ENCODE measurements at places on chromosomes 13 and 19.

DNA sequence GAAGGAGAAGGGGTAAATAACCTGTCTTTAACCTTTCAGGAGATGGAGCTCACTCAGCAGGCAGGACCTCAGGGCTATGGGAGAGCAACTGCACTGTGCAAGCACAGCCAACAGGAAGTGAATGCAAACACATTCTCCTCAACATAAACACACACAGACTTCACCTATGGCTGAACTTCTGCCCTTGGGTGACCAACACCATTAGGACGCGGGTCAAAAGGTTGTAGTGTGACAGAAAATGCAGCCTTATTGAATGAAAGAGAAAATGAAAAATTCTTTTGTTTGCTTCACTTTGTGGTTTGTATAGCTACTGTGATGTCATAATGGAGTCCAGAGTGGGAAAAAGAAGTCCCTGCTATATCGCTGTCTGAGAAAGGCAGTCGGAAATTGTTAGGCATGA, 323.0 kb downstream of the NDFIP2 start:
- DNase-seq: no peak

GRCh38 chr13:30396434-30397075, 25.7 kb upstream of the UBE2L5 start:
- no peak for DNase-seq

GRCh38 chr19:10918359-10918758, 10.1 kb downstream of the YIPF2 start:
- DNase-seq: no peak

DNA sequence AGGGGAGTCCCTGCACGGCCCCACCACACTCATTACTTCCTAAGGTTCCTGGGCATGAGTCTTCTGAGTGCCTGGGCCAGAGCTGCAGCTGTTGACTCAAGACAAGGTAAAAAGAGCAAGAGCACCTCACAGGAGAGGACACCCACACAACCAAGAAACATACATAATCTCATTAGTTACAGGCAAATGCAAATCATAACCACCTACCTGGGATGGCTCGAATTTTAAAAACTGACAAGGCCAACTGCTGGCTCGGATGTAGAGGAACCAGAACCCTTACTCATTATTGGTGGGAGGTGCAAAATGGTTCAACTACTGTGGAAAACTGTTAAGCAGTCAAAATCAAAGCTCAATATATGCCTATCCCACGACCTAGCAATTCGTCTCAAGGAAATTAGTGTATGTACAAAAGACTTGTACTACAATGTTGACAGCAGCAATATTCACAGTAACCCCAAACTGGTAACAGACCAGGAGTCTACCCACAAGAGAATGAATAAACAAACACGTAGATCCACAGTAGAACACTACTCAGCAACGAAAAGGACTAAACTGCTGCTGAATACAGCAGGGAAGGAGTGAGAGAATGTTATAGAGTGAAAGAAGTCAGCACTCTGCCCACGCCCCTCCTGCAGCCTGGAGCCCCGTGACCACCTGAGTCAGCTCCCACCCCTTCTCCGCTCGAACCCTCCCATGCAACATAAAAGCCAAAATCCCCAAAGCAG, 15.8 kb downstream of the AKT2 start:
- no peak for DNase-seq

GRCh38 chr19:46493236-46494145, 2.2 kb downstream of the PNMA8B start:
- peak; percentile 36 for DNase-seq

DNA sequence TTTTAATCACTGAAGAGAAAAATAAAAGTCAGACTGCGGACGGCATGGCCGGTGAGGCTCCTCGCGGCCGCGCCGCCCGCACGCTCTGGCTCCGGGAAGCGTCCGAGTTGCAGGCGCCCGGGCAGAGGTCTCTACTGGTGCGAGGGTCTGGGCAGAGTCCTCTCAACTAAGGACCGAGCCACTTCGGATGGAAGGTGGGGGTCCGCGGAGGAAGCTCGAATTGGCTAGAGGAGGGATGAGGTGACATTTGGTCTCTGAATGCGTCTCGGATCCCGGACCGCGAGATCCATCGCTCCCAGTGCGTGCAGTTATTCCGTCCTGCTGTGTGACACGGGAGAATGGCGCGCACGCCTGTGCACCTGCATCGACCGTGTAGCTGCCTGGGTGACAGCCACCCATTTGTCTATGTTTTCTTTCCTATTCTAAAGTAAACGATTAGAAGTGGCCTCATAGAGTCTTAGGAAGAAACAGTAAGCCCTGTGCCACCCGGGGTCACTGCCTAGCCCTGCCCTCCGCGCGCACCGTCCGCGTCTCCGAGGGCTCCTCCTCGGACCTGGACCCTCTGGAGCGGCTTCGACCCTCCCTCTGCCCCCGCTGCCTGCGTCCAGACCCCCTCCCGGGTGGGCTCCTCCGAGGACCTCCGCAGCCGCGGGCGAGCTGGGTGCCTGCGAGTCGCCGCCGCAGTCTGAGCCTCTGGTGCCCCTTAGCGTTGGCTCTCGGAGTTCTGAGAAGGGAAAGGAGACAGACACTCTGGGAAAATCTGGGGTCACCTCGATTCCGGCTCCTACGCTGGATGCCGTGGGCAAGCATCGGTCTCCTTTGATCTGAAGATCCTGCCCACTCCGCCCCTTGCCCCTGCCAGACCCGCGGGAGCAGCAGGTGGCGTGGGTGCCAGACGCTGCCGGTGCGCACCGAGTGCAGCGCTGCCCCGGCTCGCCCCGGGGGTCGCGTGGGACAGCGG, 347.4 kb downstream of the LIG4 start:
- DNase-seq: peak; percentile 68

GRCh38 chr19:11479090-11479897, 1.6 kb downstream of the ELAVL3 start:
- no peak for DNase-seq

DNA sequence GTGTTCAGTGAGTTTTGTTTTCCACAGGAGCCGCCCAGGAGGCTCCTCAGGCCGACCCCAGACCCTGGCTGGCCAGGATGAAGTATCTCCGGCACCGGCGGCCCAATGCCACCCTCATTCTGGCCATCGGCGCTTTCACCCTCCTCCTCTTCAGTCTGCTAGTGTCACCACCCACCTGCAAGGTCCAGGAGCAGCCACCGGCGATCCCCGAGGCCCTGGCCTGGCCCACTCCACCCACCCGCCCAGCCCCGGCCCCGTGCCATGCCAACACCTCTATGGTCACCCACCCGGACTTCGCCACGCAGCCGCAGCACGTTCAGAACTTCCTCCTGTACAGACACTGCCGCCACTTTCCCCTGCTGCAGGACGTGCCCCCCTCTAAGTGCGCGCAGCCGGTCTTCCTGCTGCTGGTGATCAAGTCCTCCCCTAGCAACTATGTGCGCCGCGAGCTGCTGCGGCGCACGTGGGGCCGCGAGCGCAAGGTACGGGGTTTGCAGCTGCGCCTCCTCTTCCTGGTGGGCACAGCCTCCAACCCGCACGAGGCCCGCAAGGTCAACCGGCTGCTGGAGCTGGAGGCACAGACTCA, 12.9 kb downstream of the B3GNT3 start:
- no peak for DNase-seq

- no peak for DNase-seq
These were observed 559.8 kb downstream of the IRS2 start for GRCh38 chr13:109226631-109227030.

DNA sequence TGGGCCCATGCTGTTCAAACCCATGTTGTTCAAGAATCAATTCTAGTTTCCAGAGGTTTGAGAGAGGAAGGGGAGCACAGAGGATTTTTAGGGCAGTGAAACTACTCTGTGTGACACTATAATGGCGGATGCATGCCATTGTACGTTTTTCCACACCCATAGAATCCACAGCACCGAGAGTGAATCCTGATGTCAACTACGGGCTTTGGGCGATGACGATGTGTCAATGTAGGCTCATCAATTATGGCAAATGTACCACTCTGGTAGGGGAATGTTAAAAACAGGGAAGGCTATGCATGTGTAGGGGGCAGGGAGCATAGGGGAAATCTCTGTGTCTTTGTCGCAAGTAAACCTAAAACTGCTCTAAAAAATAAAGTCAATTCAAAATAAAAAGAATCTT, 70.7 kb upstream of the UBAC2 start:
- DNase-seq: no peak

- no peak for DNase-seq
These were observed 21.9 kb downstream of the ANKRD27 start for GRCh38 chr19:32652894-32653598.

- DNase-seq: peak; percentile 67
These were observed at the start of gene PARP4 for GRCh38 chr13:24512197-24512907. PARP4 (minus strand) TSS chr13:24512778; CDS start chr13:24503776, 9,002 bp downstream.

DNA sequence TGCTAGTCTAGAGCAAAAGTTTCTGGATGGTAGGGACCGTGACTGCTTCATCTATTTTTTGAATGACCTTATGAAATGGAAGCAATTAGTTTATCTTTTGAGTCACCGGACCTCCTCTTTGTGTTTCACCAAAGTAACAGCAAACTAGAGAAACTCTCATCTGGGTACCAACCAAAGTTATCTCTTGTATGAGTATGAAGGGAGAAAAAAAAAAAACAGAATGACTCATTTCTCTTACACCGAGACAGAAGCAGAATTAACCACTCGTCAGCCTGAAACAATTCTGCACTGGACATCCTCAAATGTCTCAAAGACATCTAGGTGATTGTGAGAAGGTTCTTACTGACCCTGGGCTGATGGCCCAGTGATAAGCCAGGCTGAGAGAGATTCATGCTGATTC, 18.3 kb downstream of the ZNF100 start:
- DNase-seq: no peak

- DNase-seq: no peak
These were observed 66.3 kb upstream of the RFXAP start for GRCh38 chr13:36752673-36753072.

DNA sequence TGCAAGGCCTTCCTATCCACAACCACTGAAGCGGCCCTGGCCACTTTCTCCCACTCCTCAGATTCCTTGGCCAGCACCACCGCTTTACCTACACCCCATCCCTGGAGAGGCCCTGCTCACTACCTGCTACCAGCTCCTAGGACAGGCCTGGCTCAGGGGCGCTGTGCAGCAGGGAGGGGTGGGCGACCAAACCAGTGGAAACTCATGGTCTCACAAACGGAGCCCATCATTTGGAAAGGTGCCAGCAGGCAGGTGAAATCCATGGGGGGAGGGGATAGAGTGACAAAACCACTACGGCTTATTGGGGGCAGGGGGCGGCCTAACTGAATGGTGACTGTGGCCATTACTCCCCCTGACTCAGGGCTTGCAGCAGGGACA, 27.6 kb downstream of the C19orf47 start:
- no peak for DNase-seq

- no peak for DNase-seq
These were observed 351.6 kb upstream of the KLF12 start for GRCh38 chr13:74485757-74486156.

DNA sequence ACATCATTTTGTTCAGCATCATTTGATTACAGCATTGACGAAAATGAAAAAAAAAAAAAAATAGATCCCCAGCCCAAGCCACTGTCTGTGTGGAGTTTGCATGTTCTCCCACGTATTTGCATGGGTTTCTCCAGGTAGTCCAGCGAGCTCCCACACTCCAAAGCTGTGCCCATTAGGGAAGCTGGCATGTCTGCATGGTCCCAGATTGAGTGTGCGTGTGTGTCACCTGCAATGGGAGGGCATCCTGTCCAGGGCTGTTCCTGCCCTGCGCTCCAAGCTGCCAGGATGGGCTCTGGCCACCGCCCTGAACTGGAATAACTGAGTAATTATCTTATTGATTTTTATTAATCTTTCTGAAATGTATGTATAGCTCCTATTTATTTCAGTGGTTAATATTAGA, 88.6 kb downstream of the KLF12 start:
- DNase-seq: no peak

DNA sequence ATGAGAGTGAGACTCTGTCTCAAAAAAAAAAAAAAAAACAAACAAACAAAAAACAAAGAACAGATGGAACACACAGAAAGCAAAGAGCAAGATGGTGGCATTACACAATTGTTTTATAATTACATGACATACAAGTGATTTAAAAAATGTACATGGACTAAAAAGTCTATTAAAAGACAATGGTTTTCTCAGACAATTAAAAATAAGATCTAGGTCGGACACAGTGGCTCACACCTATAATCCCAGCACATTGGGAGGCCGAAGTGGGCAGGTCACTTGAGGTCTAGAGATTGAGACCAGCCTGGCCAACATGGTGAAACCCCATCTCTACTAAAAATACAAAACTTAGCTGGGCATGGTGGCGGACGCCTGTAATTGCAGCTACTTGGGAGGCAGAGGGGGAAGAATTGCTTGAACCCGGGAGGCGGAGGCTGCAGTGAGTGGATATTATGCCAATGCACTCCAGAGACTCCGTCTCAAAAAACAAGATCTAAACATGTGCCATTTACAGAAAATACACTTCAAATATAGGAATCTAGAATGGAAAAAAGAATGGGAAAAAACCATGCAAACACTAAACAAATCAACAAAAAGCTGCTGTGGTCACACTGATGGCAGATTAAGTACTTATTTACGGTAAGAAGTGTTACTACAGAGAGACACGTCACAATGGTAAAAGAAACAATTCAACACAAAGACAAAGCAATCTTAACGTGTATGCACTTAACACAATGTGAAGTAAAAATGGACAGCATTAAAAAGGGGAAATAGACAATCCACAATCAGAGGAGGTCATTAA, 26.7 kb downstream of the MIER2 start:
- DNase-seq: no peak

- DNase-seq: no peak
These were observed 6.2 kb downstream of the SARS2 start for GRCh38 chr19:38924388-38924787.

DNA sequence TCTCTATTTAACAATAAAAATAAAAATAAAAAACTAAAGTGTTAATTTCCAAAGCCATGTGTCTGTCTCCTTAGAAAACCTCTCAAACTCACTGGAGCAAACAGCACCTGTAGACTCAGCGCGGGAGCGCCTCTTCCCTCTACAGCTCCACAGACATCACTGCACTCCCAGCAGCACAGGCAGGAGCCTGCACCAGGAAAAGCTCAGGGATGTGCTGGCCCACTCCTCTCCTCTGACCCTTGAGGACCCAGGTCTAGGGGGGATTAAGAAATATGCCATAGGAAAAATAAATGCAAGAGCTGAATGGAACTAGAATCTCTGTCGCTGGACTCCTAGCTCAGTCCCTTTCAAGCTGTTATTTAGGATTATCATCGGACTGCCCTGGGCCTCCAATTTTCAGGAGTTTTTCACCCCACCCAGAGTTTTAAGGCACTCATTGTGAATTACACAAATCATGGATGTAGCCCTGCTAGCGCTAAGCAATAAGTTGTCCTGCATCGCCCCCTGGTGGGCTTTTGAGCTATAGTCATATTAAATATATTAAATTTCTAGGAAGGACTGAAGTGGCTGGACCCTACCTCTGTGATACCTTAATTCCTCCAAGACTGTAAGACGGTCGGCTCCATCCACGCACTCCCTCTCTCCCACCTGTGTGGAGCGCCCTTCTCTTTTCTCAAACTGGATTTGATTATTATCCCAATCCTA, 333.9 kb downstream of the UQCRFS1 start:
- peak; percentile 75 for DNase-seq

DNA sequence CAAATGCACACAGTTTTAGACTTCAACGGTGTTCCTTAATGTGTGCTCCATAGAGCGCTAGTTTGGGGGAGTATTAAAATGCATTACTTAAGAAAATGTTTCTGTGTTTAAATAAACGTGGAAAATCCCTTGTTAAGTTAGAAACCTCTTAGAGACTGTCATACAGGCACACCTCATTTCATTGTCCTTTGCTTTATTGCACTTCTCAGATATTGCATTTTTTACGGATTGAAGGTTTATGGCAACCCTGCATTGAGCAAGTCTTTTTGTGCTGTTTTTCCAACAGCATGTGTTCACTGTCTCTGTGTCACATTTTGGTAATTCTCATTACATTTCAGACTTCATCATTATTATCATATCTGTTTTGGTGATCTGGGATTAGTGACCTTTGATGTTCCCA, 244.0 kb downstream of the GGACT start:
- no peak for DNase-seq

GRCh38 chr13:110269509-110270185, 37.3 kb downstream of the COL4A1 start:
- DNase-seq: no peak

Measured in endothelial cell (in vitro differentiated cells).